ENCODE measurements at places on chromosomes 16 and 17.

- no peak for DNase-seq
Observed at GRCh38 chr17:81123052-81124048, 42.0 kb upstream of the PVALEF start.

- DNase-seq, result no peak
Observed at GRCh38 chr16:73020409-73020884, 27.5 kb downstream of the ZFHX3 start.

- no peak for DNase-seq
Observed at GRCh38 chr17:41915566-41915965, 3.2 kb downstream of the ACLY start.

- no peak for DNase-seq
Observed at GRCh38 chr17:27496437-27496943, 40.2 kb downstream of the KSR1 start.

DNA sequence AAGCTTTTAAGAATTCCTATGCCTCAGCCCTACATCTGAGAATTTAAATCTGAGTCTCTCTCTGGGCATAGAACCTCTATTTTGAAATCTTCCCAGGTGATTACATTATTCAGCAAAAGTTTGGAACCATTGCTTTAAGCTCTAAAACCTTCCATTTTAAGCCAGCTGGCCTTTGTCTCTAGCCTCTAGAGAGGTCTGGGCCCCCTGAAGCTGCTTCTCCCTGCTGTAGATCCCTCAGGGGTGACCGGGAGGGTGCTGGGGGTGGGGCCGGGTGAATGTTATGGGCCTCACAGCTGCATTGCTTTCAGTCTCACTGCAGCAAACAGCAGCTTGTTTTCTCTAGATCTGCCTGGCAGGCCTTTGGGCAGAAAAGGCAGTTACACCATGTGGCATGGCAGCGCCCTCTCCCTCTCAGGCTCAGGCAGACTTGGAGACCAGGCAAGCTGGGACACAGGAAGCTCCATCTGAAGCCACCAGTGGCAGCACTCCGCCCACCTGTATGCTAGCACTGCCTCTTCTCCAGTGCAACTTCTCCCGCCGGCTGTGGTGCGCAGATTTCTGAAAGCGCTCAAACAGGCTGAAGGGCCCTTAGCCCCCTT lies 66.3 kb downstream of the MPRIP start:
- DNase-seq, result no peak

- no peak for DNase-seq
Observed at GRCh38 chr16:31435341-31436220, 7.0 kb downstream of the ZNF843 start.

- no peak for DNase-seq
Observed at GRCh38 chr17:41754066-41754465, 19.6 kb upstream of the HAP1 start.

DNA sequence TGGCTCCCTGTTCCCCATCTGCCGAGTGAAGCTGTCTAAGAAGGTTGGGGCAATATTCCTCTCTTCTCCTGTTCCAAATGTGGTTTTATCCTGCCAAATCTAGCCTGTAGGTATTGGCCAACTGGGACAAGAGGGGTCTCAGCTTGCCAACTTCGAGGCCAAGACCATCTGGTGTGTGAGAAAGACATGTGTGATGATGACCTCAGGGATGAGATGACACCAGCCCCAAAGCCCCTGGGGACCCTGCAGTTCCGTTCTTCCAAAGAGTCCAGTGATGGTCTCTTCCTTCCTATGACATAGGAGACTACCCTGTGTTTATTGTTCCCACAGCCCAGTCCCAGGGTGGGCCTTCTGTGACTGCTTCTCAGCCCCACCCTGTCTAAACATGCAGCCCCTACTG lies 34.8 kb upstream of the ADAMTS18 start:
- DNase-seq, result no peak

DNA sequence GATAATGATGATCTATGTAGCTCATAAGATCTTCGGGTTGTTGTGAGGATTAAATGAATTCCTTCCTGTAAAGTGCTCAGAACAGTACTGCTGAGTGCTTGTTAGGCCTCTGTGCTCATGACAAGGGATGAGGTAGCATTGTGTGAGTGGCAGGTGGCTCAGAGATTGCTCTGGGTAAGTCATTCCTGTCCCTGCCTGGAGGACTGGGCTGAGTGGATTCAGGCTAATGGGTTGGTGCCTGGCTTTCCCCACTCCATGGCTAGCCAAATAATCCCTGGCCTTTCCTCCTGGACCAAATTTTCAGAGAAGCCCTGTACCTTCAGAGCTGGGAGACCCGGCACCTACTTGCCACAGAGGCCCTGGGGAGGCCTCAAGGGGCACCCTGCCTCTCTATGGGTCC lies 1.3 kb upstream of the CCDC92B start:
- no peak for DNase-seq

DNA sequence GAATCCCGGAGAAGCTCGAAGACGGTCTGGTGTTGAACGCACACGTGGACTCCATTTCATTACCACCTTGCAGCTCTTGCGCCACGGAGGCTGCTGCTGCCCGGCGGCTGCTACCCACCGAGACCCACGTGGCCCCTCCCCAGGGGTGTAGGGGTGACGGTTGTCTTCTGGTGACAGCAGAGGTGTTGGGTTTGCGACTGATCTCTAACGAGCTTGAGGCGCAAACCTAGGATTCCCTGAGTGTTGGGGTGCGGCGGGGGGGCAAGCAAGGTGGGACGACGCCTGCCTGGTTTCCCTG lies 1.7 kb upstream of the CBX4 start:
- DNase-seq, result no peak

DNA sequence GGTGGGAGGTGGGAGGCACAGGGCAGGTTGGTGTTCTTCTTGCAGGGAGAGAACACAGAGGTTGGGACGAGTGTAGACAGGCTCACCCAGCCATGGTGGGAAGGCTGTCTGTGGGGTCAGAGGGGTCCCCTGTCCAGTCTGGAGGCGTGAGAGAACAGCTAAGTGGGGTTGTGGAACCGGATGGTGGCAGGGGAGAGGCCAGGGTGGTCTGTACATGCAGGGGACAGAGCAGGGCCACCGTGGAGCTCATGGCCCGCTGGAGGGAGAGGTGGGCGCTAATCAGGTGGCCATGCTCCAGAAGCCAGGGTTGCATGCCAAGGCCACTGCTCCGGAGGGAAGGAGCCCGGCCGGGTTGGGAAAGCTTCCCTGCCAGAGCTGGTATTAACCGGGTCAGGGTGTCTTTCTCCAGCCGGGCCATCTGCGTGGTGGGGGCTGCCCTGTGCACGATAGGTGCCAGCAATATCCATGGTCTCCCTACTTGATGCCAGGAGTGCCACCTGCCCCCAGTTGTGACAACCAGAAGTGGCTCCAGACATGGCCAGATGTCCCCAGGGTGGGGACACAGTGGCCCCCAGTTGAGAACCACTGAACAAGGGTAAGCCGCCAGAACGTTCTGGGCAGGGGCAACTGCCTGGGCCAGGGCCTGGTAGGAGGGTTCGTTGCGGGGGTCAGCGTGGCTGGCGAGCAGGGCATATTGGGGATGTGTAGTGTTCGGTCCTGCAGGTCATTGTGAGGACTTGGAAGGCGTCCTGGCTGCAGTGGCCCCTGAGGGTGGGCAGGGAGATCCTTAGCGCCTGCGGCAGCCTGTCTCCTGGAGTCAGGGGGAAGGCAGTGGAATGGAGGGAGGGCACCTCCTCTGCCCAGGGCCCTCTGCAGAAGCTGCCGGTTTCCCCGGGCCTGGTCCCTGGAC lies 5.1 kb downstream of the SNN start:
- DNase-seq, result no peak

- no peak for DNase-seq
Observed at GRCh38 chr17:17200311-17200710, 5.8 kb downstream of the PLD6 start.

- no peak for DNase-seq
Observed at GRCh38 chr16:22008215-22009059, 526 bp downstream of the MOSMO start.

DNA sequence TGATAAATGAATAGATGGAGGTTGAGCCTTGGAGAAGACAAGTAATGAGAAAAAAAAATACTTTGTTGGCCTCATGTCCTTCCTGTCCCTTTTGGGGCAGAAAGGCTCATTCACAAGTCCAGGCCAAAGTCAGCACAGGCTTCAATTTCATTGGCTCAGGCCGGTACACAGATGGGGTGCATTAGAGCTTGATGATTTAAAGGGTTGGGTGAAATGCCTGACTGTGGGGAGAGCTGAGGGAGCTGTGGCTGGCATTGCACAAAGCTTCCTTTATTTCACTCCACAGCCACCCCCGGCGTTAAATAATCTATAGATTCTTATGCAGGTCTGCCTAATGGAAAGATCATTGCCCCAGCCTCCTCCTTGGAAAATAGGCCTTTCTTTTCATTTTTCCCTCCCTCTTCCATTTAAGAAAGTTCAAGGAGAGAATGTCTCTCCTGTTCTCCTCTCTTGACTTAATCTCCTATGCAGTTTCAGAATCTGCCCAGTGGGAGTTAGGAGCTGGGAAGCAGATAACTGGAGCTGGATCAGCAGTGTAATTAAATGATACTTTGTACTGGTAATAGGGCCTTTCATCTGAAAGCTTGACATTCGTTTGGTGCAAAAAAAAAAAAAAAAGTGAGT lies 24.4 kb downstream of the YPEL2 start:
- no peak for DNase-seq

- DNase-seq, result no peak
Observed at GRCh38 chr16:13829697-13830299, 90.2 kb upstream of the ERCC4 start.

- no peak for DNase-seq
Observed at GRCh38 chr17:6589266-6589946, 33.1 kb upstream of the PITPNM3 start.

GRCh38 chr17:66527335-66527734 lies 224.9 kb downstream of the PRKCA start:
- DNase-seq, result no peak

DNA sequence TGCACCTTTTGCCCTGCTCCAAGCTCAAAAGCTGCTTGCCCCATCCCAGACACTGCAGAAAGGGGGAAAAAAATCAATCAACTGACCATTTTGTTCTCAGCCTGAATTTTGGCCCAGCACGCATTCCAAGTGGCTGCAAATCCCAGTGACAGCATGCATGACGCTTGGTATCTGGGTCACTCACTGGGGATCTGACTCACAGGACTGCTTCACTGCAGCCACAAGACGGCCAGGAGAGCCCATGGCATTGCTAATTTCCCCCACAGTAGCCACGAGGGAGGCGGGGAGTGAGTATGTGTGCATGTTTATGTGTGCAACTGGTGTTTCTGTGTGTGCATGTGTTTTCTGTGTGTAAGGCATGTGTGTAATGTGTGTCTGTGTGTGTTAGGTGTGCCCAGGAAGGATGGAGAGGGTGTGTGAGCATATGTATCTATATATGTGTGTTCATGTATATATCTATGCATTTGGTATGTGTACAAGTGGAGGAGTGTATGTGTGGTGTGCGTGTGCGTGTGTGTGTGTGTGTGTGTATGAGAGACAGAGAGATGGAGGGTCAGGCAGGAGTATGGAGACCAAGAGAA lies 33.8 kb downstream of the SDK2 start:
- DNase-seq, result no peak

GRCh38 chr17:51374209-51374608 lies 113.9 kb downstream of the UTP18 start:
- no peak for DNase-seq

DNA sequence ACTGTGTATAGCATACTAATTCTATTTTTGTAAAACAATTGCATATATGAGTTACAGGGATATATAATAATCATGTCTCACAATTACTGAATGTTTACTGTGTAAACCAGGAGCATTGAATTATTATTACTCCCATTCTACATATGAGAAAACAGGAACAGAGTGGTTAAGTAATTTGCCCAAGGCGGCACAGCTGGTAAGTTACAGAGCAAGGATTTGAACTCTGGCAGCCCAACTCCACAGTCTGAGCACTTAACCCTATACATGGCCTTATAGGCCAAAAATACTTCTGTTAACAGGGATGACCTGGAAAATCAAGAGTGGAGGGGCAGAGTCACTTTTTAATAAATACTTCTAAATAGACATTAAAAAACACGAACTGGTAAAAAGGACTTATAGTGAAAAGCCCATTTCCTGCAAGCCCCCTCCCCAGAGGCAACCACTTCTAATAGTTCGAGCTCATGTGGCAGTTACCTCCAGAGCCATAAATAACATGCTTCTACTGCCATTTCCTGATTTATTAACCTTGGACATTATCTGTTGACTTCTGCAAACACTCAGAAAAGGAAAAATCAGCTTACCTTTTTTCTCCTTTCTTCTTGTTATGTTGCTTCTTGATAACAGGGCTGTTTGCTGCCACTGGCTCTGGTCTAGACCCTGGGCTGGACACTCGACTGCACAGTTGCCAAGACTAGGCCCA lies 22.1 kb upstream of the ADGRG1 start:
- no peak for DNase-seq

DNA sequence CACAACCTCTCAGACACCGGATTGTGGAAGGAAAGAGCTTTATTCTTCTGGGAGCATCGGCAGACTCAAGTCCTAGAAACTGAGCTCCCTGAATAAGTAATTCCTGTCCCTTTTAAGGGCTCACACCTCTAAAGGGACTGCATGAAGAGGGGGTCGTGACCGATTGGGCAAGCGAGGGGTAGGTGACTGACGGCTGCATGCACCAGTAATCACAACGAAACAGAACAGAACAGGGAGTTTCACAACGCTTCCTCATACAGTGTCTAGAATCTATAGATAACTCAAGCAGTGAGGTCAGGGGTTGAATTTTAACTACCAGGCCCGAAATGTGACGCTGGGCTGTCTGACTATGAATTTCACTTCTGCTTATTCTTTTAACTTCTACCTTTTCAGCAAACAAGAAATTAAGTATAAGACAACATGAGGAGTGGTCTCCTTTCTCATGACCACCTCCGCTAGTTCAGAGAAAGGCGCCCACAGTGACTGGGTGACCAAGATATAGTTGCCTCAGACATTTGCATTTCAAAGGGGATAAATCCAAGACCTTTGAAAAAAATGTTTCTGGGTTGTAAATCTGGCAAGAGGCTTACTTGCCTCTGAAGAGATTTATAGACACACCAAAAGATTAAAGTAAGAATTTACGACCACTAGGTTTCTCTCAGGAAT lies 88.4 kb upstream of the ATF7IP2 start:
- DNase-seq, result no peak

- DNase-seq, result no peak
Observed at GRCh38 chr17:7004398-7005253, 7.8 kb upstream of the RNASEK start.

DNA sequence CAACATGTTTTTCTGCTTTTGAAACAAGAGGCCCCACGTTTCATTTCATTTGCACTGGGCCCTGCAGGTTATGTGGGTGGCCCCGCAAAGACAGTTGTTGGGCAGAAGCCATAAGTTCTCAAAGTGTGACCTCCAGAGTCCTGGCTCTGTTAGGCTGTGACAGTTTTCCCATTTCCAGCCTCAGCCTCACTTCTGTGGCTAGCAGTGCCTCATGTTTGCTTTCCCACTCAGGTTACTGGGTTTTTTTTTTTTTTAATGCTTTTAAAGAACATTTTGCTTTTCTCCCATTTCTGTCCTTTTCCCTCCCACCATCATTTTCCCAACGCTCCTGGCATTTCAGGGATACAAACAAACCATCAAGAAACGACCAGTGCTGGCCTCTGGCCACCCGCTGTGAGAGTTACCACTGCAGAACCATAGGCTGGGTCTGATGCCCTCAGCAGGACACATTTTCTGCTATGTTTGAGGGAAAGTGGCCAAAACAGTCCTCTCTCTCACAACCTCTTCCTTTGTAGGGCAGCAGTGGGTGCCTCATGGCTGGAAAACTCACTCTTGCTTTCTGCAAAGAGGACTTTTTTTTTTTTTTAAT lies 159.0 kb upstream of the MPHOSPH6 start:
- no peak for DNase-seq

GRCh38 chr16:51553314-51553713 lies 402.2 kb upstream of the SALL1 start:
- no peak for DNase-seq

GRCh38 chr17:67534941-67535340 lies 157.9 kb downstream of the PITPNC1 start:
- no peak for DNase-seq
